ENCODE measurements at places on chromosomes 7 and 10.

DNA sequence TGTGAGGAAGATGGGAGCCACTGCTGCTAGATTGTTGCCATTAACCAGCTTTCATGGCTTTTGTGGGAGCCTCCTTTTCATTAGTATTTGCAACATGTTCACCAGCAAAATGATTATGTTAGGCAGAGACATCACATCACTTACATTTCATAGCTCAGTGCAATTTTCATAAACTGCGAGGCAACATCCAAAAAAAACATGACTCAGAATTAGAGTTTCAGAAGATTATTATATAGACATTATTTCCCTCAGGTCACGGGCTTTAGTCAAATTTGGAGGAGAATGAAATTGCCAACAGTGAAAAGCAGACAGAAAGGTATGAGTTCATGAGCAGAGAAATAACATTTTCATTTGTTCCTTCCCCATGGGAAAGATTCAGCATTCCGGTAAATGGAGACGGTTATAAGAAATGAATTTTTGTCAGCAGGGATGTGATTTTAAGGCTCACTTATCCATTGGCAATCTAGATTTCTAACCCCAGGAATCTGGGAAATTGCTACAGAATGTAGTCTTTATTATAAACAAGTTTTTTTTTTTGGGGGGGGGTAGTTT lies 573.2 kb downstream of the AUTS2 start:
- DNase-seq = no peak

DNA sequence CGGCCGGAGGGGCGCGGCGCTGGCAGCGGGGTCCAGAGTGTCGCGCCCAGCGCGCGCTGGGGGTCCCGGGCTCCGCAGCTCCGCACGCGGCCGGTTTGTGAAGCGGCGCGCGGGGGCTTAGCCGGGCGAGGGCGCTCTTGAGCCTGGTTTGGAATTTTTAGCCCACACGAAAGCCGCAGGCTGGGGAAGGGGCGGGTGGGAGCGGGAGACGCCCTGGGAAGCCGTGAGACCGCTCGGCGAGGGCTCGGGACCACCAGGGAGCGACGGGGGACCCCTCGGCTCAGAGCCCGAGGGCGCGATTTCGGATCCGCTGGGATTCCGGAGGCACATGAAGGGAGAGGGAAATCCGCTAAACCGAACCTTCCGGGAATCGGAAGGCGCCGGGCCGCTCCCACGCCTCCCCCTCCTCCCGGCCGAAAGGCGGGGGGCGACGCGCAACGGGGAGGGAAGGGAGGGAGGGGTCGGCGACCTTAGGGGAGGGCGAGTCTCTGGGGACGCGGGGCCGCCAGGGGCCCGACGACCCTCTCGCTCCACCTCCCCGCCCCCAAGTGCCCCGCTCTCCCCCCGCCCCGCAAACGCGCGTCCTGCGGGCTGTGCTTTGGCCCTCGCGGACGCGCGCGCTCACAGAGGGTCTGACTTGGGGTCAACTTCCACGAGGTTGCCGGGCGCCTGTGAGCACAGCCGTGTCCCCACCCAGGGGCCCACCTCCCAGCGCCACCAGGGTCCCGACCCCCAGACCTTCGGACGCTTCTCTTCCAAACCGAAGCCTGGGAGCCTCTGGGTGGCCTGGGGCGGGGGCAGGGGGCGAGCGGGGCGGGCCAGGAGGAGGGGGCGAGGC lies 5.1 kb upstream of the ELFN1 start:
- DNase-seq = no peak

DNA sequence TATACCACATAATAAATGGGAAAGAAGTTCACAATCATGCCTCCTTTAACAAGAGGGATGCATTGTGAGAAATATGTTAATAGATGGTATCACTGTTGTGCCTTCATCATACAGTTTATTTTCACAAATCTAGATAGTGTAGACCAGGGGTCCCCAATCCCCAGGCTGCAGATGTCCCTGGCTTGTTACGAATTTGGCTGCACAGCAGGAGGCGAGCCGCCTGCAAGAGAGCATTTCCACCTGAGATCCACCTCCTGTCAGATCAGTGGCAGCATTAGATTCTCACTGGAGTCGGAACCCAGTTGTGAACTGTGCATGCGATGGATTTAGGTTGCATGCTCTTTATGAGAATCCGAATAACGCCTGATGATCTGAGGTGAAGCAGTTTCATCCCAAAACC lies 361.9 kb upstream of the ZWINT start:
- DNase-seq = no peak

DNA sequence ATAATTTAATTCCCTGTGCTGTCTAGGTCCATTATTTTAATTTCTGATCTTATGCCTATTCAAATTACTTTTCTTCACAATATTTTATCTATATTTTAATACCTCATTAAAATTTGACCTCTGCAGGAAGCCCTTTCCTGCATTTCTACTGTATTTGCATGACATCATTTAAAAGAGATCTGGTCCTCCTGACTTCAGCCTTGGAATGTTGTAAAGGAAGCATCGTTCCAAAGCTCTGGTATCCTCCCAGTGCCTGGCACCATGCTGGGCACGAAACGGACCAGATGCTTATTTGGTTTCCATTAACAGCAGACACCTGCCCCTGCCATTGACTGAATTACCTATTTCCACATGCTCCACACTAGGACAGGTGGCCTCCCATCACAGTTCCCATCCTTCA lies 247.5 kb downstream of the KLF6 start:
- DNase-seq = no peak

DNA sequence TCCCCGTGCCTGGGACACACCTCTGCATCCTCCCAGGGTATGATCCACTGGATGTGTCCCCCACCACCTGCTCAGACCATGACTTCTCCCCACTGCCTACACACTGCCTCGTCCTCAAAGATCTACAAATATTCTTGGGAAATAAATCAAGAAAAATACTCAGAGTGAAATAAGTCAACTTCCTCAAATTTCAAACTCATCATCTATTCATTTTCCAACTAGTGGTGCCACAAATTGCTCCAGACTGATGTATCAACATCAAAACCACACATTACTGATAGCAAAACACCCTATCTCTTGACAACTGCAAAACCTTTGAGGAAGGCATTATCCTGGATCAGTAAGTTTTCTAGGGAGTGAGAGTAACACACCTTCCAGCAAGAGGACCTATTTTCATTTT lies 87.7 kb downstream of the GRB10 start:
- DNase-seq = no peak

DNA sequence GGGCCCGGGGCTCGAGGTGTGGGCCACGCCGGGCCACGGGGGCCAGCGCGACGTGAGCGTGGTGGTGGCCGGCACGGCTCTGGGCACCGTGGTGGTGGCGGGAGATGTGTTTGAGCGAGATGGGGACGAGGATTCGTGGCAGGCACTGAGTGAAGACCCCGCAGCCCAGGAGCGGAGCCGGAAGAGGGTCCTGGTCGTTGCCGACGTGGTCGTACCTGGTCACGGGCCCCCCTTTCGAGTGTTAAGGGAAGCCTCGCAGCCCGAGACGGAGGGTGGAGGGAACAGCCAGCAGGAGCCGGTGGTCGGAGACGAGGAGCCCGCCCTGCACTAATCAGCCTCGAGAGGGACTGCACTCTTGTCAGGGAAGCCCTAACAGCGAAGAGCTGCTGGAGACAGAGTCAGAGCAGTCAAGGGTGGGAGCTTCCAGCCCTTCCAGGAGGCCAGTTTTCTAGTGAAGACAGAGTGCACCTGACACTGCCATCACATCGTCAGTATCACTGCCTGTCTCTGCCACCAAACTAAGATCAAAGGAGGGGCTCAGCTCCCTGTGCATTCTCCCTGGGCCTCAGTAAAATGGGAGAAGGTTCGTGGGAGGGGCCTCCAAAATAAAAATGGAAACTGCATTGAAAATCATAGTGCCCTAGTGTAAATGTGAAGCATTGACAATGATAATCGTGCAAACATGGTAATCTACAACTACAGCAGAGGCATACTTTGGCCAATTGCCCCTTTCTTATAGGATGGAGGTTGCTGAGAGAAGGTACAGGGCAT lies 1.3 kb downstream of the MBLAC1 start:
- DNase-seq = no peak

DNA sequence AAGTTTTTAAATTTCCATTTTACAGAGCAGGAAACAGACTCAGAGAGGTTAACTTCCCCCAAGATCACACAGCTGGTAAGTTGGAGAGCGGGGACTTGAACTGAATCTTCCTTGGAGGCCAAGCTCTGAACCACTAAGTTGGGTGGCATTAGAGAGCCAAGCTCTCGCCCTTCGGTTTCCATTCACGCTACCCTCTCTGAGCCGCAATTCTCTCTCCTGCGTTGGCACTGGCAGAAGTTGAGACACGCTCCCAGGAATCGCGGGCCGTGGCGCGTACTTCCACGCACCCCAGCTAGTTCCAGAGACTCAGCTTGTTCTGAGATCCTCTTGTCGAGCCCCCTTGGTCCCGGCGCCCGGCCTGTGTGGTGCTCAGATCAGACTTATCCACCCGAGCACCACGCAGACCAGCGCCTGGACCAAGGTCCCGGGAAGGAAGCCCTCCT lies 29.3 kb upstream of the VAX1 start:
- no peak for DNase-seq

DNA sequence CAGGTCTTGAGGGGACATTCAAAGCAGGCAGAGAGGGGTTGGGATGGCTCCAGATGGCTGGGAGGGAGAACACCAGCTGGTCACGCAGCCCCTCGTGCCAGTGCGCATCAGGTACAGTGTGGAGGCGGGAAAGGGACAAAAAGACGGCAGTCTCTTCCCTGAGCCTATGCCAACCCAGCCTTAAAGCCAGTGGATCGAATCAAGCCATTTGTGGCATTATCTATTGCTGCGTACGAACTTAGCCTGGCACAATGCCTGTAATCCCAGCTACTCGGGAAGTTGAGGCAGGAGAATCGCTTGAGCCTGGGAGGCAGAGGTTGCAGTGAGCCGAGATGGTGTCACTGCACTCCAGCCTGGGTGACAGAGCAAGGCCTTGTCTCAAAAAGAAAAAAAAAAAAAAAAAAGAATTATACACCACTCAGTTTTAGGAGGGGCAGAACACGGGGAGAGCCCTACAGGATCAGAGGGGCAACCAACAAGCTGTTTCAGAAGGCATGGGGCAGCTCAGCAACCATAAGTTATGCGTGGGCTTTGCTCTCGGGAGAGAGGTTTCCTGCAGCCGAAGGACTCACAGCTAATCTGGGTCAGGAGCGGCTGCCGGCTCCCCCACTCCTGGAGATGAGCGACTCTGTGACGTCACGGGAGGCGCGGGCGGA lies 356 bp upstream of the NDUFB2 start:
- DNase-seq = no peak

- DNase-seq = no peak
Observed at GRCh38 chr10:86314616-86315548, 51.7 kb downstream of the GRID1 start.

DNA sequence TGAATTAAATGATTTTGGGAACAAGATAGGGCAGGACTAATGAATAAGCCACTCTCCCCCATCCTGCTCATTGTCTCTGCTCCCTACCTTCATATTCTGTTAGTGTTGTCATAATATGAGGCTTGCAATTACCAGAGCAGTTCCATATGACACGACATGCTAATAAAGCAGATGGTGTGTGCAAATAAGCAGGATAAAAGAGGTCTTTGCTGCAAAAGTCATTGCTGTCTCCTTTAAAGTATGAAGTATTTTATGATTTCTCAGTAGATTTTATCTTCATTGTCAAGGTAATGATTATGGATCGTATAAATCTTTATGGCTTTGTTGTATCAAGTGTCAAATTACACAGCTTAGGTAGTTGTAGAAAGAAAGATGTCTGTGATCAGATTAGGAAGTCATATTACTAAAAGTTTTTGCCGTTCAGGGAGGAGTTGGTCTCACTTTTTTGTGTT lies 114.8 kb downstream of the SDK1 start:
- no peak for DNase-seq

DNA sequence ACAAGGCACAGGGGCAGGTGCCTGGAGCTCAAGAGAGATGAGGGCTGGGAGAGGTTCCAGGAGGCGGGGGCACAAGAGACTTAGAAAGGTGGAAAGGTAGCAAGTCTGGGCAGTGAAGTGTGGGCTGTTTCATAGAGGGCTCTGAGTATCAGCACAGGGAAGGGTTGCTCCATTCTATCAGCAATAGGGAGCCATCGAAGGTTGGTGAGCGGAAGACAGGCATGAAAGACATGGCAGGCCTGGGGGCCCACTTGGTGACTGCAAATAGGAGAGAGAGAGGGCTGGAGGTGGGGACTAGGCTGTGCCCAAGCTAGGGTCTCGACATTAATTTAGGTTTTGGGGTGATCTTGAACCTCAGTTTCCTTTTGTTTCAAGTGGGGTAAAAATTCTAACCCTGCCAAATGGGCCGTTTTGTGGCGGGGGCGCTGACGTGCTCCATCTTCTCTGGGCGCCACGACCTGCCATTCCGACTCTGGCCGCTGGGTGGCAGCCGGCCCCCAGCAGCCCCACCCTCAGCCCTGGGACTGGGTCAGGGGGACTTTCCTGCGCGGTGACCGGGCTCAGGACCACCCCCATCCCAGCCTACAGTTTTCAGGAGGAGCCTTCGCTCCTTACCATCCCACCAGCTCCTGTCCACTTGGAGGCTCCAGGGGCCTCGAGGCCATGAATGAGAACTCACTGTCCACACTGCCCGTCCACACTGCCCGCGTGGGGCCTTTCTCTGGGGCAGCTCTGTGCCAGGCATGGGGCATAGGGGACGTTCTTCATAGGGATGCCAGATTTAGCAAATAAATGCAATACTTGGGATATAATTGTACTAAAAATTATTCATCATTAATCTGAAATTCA lies 37.2 kb upstream of the PCBD1 start:
- DNase-seq = no peak

- no peak for DNase-seq
Observed at GRCh38 chr10:56178210-56178609, 182.8 kb downstream of the ZWINT start.

- DNase-seq = peak; percentile 7
Observed at GRCh38 chr7:64463636-64464375, 99.1 kb downstream of the ZNF680 start.

- DNase-seq = no peak
Observed at GRCh38 chr7:26381476-26382353, 90.1 kb downstream of the SNX10 start.

GRCh38 chr10:126133906-126134656 lies 237.7 kb downstream of the FANK1 start:
- DNase-seq = no peak

- peak; percentile 57 for DNase-seq
Observed at GRCh38 chr7:26159243-26159642, 7.2 kb downstream of the NFE2L3 start.

- no peak for DNase-seq
Observed at GRCh38 chr7:128108641-128109423, 77.6 kb upstream of the LRRC4 start.

- no peak for DNase-seq
Observed at GRCh38 chr10:30691639-30692015, 62.1 kb upstream of the LYZL2 start.

DNA sequence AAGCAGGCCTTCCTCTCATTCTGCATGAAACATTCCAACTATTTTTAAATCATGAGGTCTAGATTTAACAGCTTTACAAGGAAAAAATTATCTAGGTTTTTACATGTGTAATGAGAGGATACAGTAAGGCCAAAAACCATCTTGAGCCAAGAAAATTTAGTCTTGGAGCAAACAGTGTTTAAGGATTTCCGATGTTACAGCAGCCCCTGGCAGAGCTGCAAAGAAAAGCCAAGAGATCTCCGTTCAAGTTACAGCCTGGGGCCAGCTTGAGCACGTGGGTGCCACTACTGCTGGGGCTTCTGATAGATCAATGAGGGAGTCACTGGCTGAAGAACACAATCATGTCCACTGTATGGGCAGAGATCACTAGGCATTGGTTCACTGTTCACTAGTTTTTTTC lies 156.2 kb downstream of the EVX1 start:
- no peak for DNase-seq

GRCh38 chr10:25384618-25385017 lies 209.8 kb downstream of the GPR158 start:
- DNase-seq = no peak
